Gastrocnemius medialis (tissue), 4 donors: ENCODE measurements at places on chromosomes 16 and 17. TPM values are rescaled to one million over a fixed set of nuclear protein-coding genes. Genes with fewer than 3 reads are reported as not detected.
A peak's percentile ranks its signal among the peaks of the same experiment; 100 is the strongest.

DNA sequence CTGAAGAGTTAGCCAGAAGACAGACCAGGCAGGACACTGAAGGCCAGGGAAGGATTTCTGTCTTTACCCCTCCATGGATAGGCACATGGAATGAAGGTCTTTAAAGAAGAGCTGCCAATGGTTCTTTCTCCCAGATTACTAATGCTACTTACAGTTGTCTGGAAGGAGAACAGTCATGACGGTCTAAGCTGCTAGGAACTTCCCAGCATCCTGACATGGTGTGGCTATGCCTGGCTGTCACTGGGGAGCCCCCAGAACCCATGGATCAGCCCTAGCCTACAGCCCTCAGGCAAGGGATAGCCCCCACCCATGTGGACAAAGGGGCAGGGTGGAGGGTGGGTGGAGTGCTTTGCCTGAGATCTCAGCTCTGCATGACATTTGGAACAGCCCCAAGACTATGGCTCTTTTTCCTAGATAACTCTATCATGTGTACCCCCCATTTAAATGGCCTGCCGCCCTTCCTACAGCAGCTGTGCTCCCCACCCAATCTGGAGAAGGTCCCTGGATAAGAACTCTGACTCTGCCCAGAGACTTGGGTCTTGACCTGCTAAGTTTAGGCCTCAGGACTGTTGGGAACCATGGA lies 9.2 kb upstream of the KAT7 start:
- DNase-seq = no peak

DNA sequence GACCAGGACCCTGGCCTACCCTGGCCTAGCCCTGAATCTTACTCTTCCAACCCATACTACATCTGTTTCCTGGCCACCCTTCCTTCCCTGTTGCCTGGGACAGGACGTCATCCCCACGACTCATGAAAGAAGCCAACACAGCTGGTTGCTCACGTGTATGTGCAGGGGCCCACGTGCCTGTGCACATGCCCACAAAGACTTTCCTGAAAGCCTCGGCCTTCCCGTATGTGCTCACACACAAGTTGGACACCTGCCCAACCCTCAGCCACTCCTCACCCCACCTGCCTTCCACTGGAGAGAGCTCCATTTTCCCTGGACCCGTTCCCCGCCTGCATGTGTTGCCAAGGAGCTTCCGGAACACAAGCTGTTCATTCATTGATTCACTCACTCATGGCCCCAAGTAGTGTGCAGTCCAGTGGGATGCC lies 7.0 kb downstream of the PLXDC1 start:
- DNase-seq = peak; percentile 83

CD79B gene
- total RNA-seq = 5.1 TPM

ZNF267 gene
- total RNA-seq = 8.6 TPM
